ENCODE measurements at places on chromosomes 6 and 20. TPM values are rescaled to one million over a fixed set of nuclear protein-coding genes. Genes with fewer than 3 reads are reported as not detected.

Gene SKIC2
- polyA plus RNA-seq = 49.2 TPM

Gene SMIM26
- 58.7 TPM for polyA plus RNA-seq

Gene COX4I2
- polyA plus RNA-seq = 0.62 TPM

Gene GRM1
- 8.6 TPM for polyA plus RNA-seq

Gene PI3
- not detected for polyA plus RNA-seq

Gene FAM83C
- 0.05 TPM for polyA plus RNA-seq

Gene PPIL6
- polyA plus RNA-seq = 17.0 TPM

Gene GJA10
- not detected for polyA plus RNA-seq

Gene MYMX
- polyA plus RNA-seq = not detected

Gene CST3
- polyA plus RNA-seq = 2,096 TPM

Gene REM1
- polyA plus RNA-seq = 0.96 TPM

Gene OARD1
- polyA plus RNA-seq = 35.7 TPM

Gene TRAPPC3L
- polyA plus RNA-seq = 0.46 TPM

Gene KCNS1
- 7.9 TPM for polyA plus RNA-seq

Gene SNAI1
- 1.8 TPM for polyA plus RNA-seq

Gene SEL1L2
- polyA plus RNA-seq = 0.22 TPM

Gene PEX7
- polyA plus RNA-seq = 8.3 TPM

Gene ARMC12
- 1.4 TPM for polyA plus RNA-seq

Gene EDN1
- 9.4 TPM for polyA plus RNA-seq

Gene MYLK4
- polyA plus RNA-seq = 1.4 TPM

Gene LST1
- polyA plus RNA-seq = 12.6 TPM

Gene GPRC6A
- not detected for polyA plus RNA-seq

Gene TFAP2C
- 0.29 TPM for polyA plus RNA-seq

Gene CDH26
- 1.7 TPM for polyA plus RNA-seq

Gene KDM1B
- polyA plus RNA-seq = 31.4 TPM

Gene GTSF1L
- not detected for polyA plus RNA-seq

Gene LAMA5
- polyA plus RNA-seq = 78.4 TPM

Gene ADGRB3
- polyA plus RNA-seq = 65.1 TPM

Gene FRMD1
- polyA plus RNA-seq = 0.56 TPM

Gene HECA
- 22.2 TPM for polyA plus RNA-seq

Gene CST7
- not detected for polyA plus RNA-seq

Gene BPI
- polyA plus RNA-seq = 5.0 TPM

Gene CYB5R4
- 13.6 TPM for polyA plus RNA-seq

Gene GSTA2
- not detected for polyA plus RNA-seq

Gene PTCHD4
- 0.68 TPM for polyA plus RNA-seq

Gene FOXQ1
- polyA plus RNA-seq = 9.4 TPM

Gene IFT52
- 58.3 TPM for polyA plus RNA-seq

Gene CD24
- 402 TPM for polyA plus RNA-seq

Gene SIRPB1
- polyA plus RNA-seq = 2.9 TPM

Gene SLC52A3
- polyA plus RNA-seq = 1.1 TPM

Gene RAD21L1
- not detected for polyA plus RNA-seq

Gene LY6G6F
- 0.27 TPM for polyA plus RNA-seq

Gene PGBD1
- 13.9 TPM for polyA plus RNA-seq

Gene EPPIN
- 0.36 TPM for polyA plus RNA-seq

Gene SAPCD1
- polyA plus RNA-seq = 10.5 TPM

Gene PEDS1
- polyA plus RNA-seq = 36.8 TPM

Measured in spinal cord (tissue), 10 donors.